ENCODE measurements at places on chromosomes 11 and 22.
A peak's percentile ranks its signal among the peaks of the same experiment; 100 is the strongest.

DNA sequence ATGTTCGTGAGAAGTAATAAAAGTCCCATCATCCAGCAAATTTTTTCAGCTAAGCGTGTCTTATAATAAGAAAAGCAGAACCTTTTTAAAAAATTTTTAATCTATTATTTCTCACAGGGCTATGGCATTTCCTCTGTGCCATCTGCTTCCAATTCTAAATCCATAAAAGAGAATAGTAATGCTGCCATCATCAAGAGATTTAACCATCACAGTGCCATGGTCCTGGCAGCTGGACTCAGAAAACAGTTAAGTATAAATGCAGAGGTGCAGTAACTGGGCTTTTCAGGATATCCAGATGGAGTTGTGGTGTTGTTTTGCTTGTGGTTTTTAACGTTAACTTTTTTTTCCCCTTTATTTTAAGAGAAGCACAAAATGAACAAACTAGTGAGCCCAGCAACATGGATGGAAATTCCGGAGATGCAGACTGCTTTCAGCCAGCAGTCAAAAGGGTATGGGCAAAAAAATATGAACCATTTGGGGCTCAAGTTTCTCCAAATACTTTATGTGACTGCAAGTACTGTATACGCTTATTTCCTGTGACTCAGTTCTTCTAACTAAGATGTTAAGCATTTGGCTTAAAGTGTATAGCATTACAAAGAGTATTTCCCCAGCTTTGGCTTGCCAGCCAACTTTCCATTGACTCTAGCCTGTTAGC lies 25.2 kb downstream of the GTF2H1 start:
- no peak for DNase-seq

GRCh38 chr22:23622634-23623033 lies 9.5 kb downstream of the DRICH1 start:
- DNase-seq = no peak

DNA sequence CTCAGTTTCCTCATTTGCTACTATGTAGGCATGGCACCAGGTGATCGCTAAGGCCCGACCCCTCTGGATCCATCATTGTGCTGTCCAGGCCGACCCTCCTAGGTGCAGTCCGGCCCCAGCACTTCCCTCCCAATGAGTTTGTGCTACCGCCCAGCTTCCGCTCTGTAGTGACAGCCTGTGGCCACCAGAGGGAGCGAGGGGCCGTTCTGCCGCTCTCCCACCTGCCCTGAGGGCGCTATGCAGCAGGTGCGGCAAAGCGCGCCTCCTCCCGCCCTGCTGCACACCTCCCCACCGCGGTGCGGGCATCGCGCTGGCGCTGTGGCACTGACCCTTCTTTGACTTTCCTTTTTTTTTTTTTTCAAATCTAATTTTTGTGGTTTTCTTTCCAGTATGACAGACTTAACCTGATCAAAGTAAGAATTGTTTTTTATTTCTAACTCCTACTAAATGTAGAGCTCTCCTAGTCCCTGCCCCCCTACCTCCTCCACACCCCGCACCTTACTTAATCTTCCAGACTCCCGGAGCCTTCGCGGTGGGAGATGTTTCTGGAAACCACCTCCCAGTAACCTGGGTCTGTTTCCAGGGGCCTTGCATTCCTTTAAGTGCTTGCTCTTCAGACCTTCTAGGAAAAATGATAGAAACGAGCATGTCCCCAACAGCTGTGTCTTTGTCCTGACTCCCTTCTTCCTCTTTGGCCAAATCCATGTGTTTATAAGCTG lies 73.7 kb downstream of the SCN3B start:
- no peak for DNase-seq

DNA sequence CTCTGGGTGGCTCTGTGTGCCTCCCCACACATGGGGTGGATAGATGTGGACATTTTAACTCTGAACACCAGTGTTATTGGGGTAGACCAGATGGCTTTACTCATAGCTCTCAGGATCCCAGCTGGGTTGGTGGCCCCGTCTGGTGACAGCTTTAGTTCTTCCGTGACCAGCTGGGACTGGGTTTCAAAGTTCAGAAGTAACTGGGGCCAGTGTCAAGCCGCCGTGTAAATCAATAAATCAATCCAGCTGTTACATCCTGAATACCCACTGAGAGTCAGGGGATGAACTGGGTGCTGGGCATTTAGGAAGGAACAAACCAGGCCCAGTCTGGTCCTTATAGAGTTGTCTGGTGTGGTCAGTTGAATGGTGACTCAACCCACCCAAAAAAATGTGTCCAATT lies 269.4 kb downstream of the CTTN start:
- DNase-seq = no peak

DNA sequence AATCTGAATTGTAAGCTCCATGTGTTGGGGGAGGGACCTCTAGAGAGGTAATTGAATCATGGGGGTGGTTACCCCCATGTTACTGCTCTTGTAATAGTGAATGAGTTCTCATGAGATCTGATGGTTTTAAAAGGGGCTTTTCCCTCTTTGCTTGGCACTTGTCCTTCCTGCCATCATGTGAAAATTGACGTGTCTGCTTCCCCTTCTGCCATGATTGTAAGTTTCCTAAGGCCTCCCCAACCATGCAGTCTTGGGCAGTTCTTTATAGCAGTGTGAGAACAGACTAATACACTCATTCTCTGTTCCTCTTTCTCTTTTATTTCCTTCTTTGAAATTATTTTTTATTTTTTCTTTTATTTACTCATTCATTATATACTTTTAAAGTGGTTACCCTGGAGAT lies 239.4 kb downstream of the CSNK2A3 start:
- no peak for DNase-seq

GRCh38 chr11:28528217-28528616 lies 420.0 kb downstream of the METTL15 start:
- no peak for DNase-seq

DNA sequence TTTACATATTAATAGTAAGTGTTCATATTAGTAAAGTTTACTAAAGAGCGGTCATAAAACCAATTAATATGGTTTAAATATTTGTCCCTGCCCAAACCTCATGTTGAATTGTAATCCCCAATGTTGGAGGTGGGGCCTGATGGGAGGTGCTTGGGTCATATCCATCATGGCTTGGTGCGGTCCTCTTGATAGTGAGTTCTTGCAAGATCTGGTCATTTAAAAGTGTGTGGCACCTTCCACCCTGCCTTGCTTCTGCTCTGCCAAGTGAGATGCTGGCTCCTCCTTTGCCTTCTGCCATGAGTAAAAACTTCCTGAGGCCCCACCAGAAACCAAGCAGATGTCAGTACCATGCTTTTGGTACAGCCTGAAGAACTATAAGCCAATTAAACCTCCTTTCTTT lies 54.8 kb upstream of the OLFML1 start:
- no peak for DNase-seq

DNA sequence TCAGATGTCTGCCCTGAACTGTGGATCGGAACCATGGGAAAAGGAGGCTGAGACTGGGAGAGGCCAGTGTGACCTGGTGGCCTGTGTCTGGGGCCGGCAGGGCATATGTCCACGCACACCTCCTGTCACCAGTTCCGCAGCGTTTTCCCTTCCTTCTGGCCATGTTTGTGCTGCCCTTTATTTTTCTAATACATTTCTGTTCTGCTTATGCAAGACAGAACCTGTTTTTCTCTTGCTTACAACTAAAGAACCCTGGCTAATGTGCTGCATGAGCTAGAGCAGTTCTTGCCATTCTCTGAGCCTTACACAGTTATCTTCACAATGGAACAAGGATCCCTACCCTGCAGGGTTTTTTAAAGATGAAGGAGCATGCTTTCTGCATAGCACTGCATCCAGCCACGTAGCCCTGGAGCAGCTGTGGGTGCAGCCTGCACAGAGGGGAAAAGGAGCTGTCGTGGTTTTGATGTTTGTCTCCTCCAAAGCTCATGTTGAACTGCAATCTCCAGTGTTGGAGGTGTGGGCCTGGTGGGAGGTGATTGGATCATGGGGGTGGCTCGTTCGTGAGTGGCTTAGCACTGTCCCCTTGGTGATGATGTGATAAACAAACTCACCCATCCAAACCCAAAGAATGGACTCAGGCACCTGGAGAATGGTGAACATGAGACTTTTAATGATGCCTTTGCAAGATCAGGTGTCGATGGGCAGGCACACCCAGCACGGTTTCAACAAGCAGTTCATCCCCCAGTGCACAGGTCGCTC lies 84.8 kb upstream of the SHANK2 start:
- DNase-seq = no peak

DNA sequence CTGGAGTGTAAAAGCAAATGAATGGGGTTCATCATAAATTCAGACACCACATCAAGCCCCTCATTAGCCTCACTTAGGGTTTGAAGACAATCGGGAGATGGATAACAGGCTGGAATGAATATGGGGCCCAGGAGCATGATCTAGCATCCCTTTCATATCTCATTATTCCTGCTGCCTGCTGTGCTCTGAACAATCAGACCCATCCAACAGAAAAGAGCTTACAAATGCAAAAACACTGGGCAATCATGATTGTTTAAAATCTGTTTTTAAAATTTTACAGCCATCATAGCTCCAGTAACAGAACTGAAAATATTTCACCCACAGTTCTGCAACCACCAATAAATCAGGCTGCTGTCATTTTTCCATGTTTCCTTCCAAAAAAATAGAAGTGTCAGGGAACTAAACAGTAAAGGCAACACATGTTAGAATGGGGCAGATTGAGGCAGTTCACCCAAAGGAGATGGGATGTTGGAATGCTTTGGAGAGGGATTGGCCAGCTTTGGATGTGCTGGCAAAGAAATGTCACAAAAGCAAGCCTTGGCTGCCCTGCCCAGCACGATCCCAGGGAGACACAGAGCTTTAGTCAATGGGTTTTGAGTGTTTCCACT lies 47.8 kb upstream of the BMAL1 start:
- no peak for DNase-seq

- DNase-seq = no peak
Measured at GRCh38 chr11:63901660-63902059, 15.3 kb downstream of the RCOR2 start.

- no peak for DNase-seq
Measured at GRCh38 chr11:121105481-121106195, 4.6 kb downstream of the TECTA start.

GRCh38 chr11:65468874-65469333 lies 29.9 kb upstream of the MALAT1 start:
- peak; percentile 52 for DNase-seq

- no peak for DNase-seq
Measured at GRCh38 chr11:95907476-95907875, 16.4 kb downstream of the MTMR2 start.

DNA sequence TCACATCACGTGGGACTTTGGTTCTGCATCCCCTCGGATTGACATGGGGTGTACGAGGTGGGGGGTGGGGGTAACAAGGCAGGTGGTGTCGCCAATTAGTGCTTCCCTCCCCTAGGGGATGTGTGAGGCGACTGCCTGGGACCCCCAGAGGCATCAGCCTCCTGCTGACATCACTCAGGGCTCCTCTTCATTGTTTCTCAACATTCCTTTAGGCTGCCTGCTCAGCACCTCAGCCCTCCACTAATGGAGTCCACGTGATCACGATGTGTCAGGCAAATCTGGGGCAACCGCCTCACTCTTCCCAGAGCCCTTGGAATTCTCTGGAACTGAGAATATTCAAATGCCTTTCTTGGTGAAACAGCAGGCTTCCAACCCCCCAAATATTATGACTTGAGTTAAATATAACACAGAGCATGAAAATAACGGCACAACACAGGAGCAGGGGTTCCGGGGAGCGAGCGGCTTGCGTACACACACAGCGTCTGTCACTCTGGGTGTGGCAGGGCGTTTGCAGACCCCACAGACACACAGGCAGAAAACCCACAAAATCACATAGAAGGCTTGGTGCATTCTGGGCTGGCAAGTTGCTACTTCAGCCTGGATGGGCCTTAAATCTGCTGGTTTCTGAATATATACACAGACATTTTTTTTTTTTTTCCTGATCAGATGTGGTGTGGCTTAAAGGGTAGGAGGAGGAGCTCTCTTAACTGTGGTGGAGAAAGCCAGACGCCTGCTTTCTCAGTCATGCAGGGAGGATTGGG lies 170.1 kb upstream of the CADM1 start:
- DNase-seq = no peak

DNA sequence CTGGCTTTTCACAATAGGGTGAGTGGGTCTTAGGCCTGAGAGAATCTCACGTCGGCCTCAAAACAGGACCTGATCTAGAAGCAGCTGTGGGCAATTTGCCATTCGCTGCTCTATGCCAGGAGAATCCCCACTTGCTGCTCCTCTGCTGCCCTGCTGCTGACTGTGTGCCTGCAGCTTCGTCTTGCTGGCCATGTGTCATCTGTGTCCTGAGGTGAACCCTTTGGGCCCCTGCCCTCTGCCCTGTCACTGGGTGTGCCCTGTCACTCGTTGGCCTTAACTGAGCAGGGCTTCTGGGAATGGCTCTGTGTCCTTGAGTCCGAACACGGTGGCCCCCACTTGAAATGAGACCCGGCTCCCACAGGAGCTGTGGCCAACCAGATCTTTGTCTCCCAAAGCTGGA lies 6.2 kb downstream of the NAA40 start:
- DNase-seq = no peak

- DNase-seq = no peak
Measured at GRCh38 chr11:84870486-84870885, 756.7 kb downstream of the DLG2 start.

DNA sequence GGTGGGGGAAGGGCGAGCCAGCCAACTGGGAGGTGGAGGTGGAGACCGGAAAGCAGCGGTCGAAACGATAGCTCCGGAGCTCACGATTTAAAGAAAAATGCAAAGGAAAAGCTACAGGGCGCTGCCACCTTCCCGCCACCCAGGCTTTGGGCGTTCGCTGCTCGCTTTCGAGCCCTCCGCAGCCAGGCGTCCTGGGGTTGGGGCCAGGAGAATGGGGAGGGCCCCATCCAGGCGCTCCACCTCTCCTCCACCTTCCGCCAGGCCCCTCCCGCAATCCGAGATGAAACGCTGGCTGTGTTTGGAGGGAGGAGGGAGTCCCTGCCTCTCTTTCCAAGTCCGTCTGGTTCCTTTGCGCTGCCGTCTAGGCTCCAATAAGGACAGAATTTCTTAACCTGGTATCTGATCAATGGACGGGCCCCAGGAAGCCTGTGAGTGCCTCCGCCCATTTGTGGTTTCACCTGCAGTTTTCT lies 483 bp upstream of the ABTB2 start:
- DNase-seq = no peak

- DNase-seq = no peak
Measured at GRCh38 chr11:96050435-96051182, 126.7 kb upstream of the MTMR2 start.

- DNase-seq = no peak
Measured at GRCh38 chr11:64409278-64409677, 50.3 kb downstream of the RPS6KA4 start.

- no peak for DNase-seq
Measured at GRCh38 chr22:21741790-21742189, 6.2 kb upstream of the YPEL1 start.

DNA sequence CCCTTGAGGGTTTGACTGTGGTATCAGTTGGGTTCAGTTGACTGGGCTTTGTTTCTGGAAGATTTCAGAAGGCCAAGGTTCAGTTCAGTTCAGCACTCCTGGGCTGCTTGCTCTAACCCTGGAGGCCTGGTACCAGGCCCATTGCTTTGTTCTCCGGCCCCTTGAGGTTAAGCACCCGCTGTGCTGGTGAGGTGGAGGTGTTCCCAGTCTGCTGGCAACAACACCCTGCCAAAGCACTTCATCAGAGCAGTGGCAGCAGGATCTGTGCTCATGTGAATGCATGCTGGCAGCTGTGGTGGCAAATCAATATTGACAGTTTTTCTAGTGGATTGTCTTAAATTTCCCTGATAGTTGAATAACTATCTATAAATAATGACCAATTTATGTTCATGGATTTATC lies 3.8 kb upstream of the SCGB1D1 start:
- DNase-seq = no peak

Measured in GDM1 (cell line).